ENCODE measurements at places on chromosomes 3 and 15. TPM values are rescaled to one million over a fixed set of nuclear protein-coding genes. Genes with fewer than 3 reads are reported as not detected.
A peak's percentile ranks its signal among the peaks of the same experiment; 100 is the strongest.

- no peaks in the 10 kb centered on the region for H3K4me1 ChIP-seq
- H3K27me3 ChIP-seq: no peaks in the 10 kb centered on the region
- no peaks in the 10 kb centered on the region for H3K36me3 ChIP-seq
- H3K27ac ChIP-seq: no peak overlapping the region
- no peak for DNase-seq
- no peak overlapping the region for H3K4me3 ChIP-seq
Measured at GRCh38 chr3:112858410-112859069, 11.9 kb upstream of the CD200R1L start.

- DNase-seq: no peak
- no peak overlapping the region for H3K4me3 ChIP-seq
- H3K36me3 ChIP-seq: no peaks in the 10 kb centered on the region
- H3K27me3 ChIP-seq: no peaks in the 10 kb centered on the region
Measured at GRCh38 chr3:166582236-166582635, 745.0 kb upstream of the BCHE start.

A4GNT gene
- not detected for total RNA-seq

DNA sequence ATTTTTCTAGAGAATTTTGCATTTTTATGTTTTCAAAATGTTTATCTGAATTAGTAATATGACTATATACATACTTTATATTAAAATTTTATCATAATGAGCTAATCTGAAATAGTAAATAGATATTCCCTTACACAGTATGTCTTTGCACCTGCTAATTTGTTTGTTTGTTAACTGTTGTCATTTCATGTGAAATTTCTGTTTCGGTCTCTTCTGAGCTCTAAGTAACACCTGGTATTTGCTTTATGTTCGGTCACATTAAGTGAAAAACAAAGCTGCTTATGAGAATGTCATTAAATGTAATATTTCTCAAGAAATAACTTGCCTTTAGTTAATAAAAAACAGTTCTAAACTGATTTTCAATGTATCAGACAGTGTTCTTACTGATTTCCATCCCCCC is 61.1 kb downstream of the FNDC3B start:
- peaks cover 4% of the 10 kb centered on the region for H3K36me3 ChIP-seq
- no peaks in the 10 kb centered on the region for H3K27me3 ChIP-seq
- H3K4me1 ChIP-seq: peaks cover 25% of the 10 kb centered on the region

DNA sequence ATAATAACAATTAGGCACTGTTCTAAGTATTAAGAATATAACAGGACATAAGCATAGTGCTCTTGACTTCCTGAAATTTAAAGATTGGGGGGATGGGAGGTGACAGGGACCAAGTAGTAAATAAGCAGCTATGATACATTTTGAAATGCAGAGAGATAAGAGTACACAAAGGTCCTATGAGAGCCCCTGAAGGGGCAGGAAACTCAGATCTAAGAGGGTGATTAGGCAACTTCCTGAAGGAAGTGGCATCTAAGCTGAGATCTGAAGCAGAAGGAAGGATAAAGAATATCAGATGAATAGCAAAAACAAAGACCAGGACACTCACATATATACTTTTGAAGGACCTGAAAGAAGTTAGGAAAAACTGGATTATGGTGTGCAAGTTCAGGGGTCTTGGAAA is 415.2 kb upstream of the FRG2C start:
- H3K27ac ChIP-seq: no peak overlapping the region
- H3K4me3 ChIP-seq: no peak overlapping the region
- no peaks in the 10 kb centered on the region for H3K36me3 ChIP-seq
- DNase-seq: no peak

DNA sequence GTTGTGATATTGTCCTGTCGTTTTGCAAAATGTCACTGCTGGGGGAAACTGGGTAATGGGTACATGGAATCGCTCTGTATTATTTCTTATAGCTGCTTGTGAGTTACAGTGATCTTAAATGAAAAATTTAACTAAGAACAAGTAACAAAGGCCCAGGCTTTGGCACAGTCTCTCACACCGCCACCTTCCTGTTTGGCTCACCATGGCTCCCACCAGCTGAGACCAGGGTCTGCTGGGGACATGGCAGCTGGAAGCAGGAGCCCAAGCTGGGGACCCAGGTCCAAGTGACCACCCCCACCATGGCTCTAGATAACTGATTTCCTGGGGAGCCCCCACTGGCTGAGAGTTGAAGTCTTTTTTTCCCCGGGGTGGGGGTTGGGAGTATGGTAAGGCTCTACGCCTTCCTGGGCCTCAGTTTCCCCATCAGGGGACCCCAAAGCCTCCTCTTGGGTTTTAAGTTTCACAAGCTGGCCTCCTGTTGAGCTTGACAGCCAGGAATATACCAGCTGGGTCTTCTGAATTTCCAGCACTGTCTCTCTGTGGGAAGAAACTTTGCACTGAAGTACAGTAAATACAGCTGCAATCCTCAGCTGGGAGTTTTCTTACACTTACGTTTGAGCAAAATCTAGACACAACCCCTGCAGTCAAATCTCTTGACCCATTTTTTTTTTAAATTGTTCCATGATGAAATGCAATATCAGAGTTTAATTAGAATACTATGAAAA is 26.1 kb downstream of the ABTB1 start:
- peak overlapping the region; percentile 72 for H3K27ac ChIP-seq
- no peaks in the 10 kb centered on the region for H3K36me3 ChIP-seq
- H3K4me3 ChIP-seq: no peak overlapping the region
- no peak for DNase-seq

CFAP92 gene
- not detected for total RNA-seq

DNA sequence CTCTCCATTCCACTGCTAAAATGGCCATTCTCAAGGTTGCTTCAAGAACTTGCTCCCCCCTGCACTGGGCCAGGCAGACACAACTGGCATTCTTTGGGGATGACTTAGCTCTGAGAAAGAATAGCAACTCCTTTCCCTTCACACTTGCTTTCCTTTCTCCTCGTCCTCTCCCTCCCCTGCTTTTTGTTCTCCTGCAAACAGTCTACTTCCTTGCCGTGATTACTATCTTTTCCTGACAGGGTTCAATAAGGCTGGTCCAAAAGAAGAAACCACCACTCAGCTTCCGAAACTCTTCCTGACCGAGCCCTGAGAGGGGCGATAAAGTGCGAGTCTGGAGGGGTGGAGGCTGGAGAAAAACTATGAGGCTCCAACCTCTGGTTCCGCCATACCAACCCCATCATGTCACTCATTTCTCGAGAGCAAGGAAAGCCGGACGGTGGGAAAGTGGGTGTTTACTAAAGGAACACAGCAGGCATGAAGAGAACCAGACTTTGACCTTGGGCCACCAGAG is 5.0 kb downstream of the AMOTL2 start:
- no peak overlapping the region for H3K27ac ChIP-seq
- H3K4me3 ChIP-seq: no peak overlapping the region
- DNase-seq: no peak
- peaks cover 43% of the 10 kb centered on the region for H3K4me1 ChIP-seq
- no peaks in the 10 kb centered on the region for H3K27me3 ChIP-seq
- peaks cover 50% of the 10 kb centered on the region for H3K36me3 ChIP-seq

PEX5L gene
- 0.69 TPM for total RNA-seq

SLC6A11 gene
- 34.0 TPM for total RNA-seq

P2RY13 gene
- not detected for total RNA-seq

OR5H6 gene
- total RNA-seq: not detected

DNA sequence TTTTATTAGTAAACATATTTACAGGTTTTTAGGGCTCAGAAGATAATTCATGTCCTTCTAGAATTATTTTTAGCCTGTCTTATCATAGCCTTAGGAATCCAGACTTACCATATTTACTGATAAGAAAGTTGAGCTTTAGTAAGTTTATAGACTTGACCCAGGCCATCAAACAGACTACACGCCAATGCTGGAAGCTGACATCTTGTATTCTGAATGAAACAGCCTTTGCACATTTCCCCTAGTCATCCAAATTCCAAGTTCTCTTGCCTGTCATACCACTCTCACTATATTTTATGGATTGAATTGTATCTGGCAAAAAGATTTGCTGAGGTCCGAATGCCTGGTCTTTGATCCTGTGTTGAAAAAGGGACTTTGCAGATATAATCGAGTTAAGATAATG is 58.6 kb downstream of the DRD3 start:
- no peak for DNase-seq
- H3K27me3 ChIP-seq: 0 out of 2 replicates have a peak, but pooled peaks cover 10% of the 10 kb centered on the region
- H3K4me1 ChIP-seq: no peaks in the 10 kb centered on the region
- H3K27ac ChIP-seq: no peak overlapping the region
- no peak overlapping the region for H3K4me3 ChIP-seq
- H3K36me3 ChIP-seq: no peaks in the 10 kb centered on the region

EPHB3 gene
- total RNA-seq: 23.1 TPM

GRCh38 chr3:193830791-193831191 is 237.8 kb downstream of the OPA1 start:
- H3K27me3 ChIP-seq: no peaks in the 10 kb centered on the region
- DNase-seq: no peak
- peaks cover 54% of the 10 kb centered on the region for H3K4me1 ChIP-seq
- H3K36me3 ChIP-seq: no peaks in the 10 kb centered on the region

DNA sequence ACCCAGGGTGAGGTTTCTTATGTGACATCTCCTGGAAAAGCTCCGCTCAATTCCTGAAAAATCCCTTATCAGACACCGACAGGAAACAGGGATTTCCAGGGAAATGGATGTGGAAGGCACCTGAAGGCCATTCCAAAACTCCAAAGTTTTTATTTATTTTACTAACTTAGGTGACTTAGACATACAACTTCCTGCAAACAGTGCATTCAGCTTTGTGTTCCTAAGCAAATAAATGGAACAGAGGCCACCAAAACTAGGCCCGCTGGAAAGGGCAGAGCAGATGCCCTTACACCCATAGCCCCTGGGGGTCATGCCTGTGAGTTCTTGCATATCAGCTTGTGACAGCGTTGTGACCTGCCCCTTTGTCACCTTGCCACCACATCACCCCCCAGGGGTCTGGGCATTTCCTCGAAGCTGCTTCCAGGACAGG is 239.4 kb downstream of the XXYLT1 start:
- H3K27me3 ChIP-seq: no peaks in the 10 kb centered on the region
- peak; percentile 58 for DNase-seq
- H3K27ac ChIP-seq: peak overlapping the region; percentile 89
- peak overlapping the region; percentile 25 for H3K4me3 ChIP-seq
- no peaks in the 10 kb centered on the region for H3K36me3 ChIP-seq
- H3K4me1 ChIP-seq: peaks cover 44% of the 10 kb centered on the region

CYP8B1 gene
- total RNA-seq: not detected

DNA sequence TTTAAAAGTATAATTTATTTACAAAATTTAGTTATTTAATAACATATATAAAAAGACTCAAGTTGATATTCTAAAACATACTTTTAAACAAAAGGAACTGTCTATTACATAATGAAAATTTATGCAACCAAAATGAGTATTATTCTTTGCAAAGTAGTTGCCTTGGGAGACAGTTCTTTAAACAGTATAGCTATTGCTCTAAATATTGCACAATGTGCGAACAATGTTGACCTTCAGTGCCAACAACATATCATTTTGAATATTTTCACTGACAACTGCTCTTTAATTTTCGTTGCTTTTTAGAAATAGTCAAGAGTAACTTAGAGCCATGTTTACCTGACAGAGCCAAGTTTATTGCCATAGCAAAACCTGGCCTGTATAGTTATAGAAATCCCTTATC is 124.9 kb downstream of the ZBTB20 start:
- H3K27ac ChIP-seq: no peak overlapping the region
- no peaks in the 10 kb centered on the region for H3K4me1 ChIP-seq
- no peaks in the 10 kb centered on the region for H3K36me3 ChIP-seq
- no peak overlapping the region for H3K4me3 ChIP-seq

GRCh38 chr15:69071260-69071659 is 56.8 kb downstream of the NOX5 start:
- no peaks in the 10 kb centered on the region for H3K36me3 ChIP-seq
- no peak overlapping the region for H3K27ac ChIP-seq
- peaks cover 11% of the 10 kb centered on the region for H3K4me1 ChIP-seq
- no peak overlapping the region for H3K4me3 ChIP-seq

ROPN1 gene
- not detected for total RNA-seq

ABI3BP gene
- 31.6 TPM for total RNA-seq

GRCh38 chr3:111763001-111763471 is 96.0 kb upstream of the PHLDB2 start:
- no peaks in the 10 kb centered on the region for H3K27me3 ChIP-seq
- no peaks in the 10 kb centered on the region for H3K36me3 ChIP-seq
- DNase-seq: no peak
- H3K4me1 ChIP-seq: peaks cover 52% of the 10 kb centered on the region
- no peak overlapping the region for H3K4me3 ChIP-seq

MKRN2OS gene
- total RNA-seq: 7.9 TPM

ABHD6 gene
- 13.4 TPM for total RNA-seq

GRCh38 chr3:50353245-50354004 is 2.8 kb downstream of the CYB561D2 start:
- H3K36me3 ChIP-seq: peaks cover 34% of the 10 kb centered on the region
- H3K4me3 ChIP-seq: no peak overlapping the region
- peaks cover 59% of the 10 kb centered on the region for H3K4me1 ChIP-seq
- H3K27ac ChIP-seq: peak overlapping the region; percentile 27
- H3K27me3 ChIP-seq: no peaks in the 10 kb centered on the region

GPR27 gene
- 0.07 TPM for total RNA-seq

- H3K4me1 ChIP-seq: no peaks in the 10 kb centered on the region
- no peak for DNase-seq
- H3K4me3 ChIP-seq: no peak overlapping the region
- H3K27me3 ChIP-seq: no peaks in the 10 kb centered on the region
- H3K27ac ChIP-seq: no peak overlapping the region
Measured at GRCh38 chr3:66404197-66404596, 96.6 kb downstream of the LRIG1 start.

RHCG gene
- not detected for total RNA-seq

STAB1 gene
- total RNA-seq: not detected

- no peaks in the 10 kb centered on the region for H3K27me3 ChIP-seq
- no peak overlapping the region for H3K27ac ChIP-seq
- DNase-seq: no peak
- H3K4me1 ChIP-seq: peaks cover 61% of the 10 kb centered on the region
- H3K4me3 ChIP-seq: no peak overlapping the region
Measured at GRCh38 chr3:12347301-12347700, 58.4 kb downstream of the PPARG start.

- no peaks in the 10 kb centered on the region for H3K36me3 ChIP-seq
- H3K27me3 ChIP-seq: no peaks in the 10 kb centered on the region
- H3K4me1 ChIP-seq: no peaks in the 10 kb centered on the region
- H3K4me3 ChIP-seq: no peak overlapping the region
- no peak overlapping the region for H3K27ac ChIP-seq
Measured at GRCh38 chr3:117572786-117573185, 863.2 kb downstream of the TUSC7 start.
